ENCODE measurements at places on chromosomes 5 and 9. TPM values are rescaled to one million over a fixed set of nuclear protein-coding genes. Genes with fewer than 3 reads are reported as not detected.

DNA sequence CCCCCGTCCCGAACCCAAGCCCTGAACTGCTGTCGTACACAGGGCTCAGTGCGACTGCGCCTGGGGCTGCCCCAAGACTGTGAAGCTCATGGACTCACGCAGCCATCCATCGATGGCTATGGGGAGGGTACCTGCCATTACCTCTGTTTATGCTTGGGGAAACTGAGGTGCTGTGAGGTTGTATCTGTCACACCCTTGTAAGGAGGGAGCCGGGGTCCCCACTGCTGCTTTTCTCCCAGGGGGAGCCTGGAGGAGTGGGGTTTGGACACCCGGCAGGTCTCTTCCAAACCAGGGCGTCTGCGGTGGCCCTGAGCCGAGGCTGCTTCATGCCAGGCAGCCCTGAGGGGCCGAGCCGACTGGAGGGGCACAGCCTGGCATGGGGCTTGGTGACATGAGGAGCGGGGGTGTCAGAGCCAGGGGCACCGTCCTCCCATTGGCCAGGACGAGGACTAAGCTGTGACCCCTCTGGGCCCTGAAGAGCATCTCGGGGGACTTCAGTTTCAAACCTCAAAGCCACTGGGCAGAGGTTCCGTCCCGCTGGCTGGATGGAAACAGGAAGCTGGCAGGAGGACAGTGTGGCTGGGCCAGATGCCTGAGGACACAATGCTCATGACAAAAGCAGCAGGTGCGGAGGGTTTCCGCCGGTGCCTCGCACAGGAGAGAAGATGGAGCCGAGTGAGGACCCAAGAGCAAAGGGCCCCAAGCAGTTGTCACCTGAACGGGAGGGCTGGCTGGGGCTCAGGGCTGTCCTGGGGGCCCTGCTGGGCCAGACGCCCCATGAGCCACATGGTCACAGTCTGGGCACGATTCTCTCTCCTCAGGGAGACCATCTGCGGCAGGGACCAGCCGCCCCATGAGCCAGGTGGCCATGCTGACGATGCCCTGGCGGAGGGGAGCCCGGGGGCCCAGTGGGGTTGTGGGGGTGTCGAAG lies 54.4 kb upstream of the EXOC3 start:
- DNase-seq = peak; percentile 42

- DNase-seq = no peak
Observed at GRCh38 chr9:126682113-126682810, 68.5 kb downstream of the LMX1B start.

GRCh38 chr5:172861461-172861860 lies 27.4 kb downstream of the ERGIC1 start:
- no peak for DNase-seq

DNA sequence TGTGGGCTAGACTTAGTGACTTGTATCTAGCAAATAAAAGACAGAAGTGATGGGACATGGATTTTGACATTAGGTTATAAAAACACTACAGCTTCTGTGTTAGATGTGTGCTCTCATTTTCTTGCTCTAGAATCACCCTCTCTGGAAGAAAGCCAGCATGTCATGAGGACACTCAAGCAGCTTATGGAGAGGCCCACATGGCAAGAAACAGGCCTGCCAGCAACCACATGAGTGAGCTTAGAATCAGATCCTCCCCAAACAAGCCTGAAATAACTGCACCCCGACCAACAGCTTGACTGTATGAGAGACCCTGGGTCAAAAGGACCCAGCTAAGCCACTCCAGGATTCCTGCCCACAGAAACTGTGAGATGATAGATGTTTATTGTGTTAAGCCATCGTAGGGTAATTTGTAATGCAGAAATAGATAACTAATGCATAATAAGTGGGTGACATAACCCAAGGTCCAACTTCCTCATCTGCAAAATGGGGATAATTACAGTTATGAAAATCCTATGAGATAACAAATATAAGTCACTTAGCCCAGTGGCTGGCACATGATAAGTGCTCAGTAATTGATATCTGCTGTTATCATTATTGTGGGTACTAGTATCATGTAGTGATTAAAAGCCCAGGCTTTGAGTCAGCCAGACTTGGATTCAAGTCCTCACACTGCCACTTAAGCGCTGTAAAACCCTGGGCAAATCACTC lies 86.5 kb downstream of the KLHL3 start:
- no peak for DNase-seq

GRCh38 chr9:37836386-37836785 lies 35.8 kb downstream of the DCAF10 start:
- DNase-seq = no peak

DNA sequence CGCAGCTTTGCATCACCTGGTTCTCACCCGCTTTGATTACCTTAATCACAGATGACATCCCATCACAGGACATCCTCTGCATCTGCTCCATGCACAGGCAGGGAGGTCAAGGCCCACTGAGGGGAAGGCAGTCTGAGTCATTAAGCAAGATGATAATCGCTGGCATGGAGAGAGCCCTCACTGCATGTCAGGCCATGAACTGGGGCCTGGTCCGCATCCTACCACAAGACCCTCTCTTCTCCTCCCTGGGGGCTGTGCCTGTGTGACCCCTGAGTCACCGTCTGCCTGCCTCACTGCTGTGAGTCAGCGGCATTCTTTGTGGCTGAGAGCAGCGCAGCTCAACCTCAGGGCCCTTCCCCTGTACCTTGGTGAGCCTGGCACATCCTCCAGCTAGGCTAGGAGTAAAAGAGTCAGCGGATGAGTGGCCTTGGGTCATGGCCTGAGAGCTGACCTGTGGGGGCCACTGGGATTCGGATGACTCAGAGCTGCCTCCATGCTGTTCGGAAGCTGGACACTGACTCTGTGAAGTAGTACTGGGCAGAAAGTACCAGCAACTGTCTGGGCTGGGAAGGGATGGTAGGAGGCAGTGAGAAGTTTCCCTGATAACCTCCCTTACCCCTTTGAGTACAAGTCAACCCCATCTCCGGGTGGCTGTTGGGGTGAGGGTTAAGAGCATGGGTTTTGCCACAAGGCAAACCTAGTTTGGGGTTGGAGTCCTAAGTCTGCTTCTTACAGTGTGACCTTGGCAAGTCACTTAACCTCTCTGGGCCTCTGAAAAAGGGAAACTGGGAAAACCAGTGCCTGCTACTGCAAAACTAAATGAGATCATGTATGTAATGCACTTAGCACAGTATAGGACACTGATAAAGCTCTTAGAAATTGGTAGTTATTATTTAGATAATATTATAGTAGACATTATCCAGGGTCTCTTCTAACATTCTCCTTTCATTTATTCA lies 14.6 kb upstream of the ARSI start:
- DNase-seq = no peak

DNA sequence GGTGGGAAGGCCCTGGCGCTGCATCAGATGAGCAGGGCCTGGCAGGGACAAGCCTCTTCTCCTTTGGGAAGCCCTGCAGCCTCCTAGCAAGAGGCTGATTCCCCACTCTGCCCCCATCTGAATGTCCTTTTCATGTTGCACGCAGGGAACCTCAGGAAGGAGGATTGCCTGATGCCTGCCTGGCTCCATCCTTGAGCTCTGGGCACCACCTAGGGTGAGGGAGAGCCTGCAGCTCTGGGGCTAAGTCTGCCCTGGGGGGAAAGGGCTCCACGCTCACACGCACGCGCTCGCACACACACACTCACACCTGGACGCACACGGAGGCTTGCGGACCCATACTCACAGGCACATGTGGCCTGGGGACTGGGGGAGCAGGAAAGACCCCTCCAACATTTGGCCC lies 86.6 kb downstream of the LMX1B start:
- peak; percentile 43 for DNase-seq

DNA sequence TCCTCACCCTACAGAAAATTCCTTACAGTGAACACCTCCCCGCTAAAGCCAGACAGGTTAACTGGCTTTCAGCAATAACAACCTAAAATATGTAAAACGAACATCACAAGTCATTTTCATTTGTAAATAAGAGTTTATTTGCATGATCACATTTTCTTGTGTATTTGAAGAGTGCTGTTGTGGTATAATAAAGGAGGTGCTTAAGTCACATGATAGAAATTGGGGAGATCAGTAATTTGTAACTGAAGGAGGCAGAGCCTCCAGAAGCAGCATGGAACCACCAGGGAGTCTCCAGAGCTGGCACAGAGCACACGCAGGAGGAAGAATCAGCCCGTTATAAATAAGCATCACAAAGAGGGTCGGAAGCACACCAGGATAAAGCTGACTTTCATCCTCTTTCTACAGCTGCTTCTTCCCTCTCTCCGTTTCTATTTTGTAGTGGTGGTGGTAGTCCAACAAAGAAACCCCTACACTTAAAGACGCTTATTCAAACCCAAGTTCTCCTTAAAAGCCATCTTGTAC lies 210.6 kb downstream of the MAPKAP1 start:
- DNase-seq = no peak

DNA sequence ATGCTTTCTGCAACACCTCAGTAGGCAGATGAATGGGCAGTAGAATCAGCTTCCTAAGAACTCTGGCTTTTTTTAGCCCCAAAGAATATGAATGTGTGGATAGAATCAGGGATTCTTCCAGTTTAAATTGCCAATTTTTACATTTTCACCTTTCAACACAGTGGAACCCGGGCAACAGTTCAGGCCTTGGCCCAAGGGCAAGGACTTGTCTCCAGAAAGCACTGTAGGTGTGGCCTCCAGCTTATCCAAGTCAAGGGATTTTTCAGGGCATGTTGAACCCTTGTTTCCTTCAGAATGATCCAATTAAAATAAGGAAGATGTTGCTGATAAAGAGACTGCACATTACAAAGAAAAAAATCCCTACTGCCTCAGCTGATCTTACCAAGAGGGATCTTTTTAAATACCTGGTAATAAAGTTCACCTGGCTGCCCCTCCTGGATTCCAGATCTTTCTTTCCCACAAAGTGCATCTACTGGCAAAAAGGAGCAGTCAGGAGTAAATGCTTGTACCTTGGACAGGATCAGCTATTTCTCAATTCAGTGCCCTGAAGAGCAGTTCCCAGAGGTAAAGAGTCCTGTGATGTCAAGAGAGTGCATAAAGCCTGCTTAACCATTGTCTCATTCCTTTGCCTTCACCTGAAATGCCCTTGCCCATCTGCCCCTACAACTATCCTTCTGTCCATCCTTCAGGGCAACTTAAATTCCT lies 80.1 kb upstream of the PLPP6 start:
- DNase-seq = no peak

DNA sequence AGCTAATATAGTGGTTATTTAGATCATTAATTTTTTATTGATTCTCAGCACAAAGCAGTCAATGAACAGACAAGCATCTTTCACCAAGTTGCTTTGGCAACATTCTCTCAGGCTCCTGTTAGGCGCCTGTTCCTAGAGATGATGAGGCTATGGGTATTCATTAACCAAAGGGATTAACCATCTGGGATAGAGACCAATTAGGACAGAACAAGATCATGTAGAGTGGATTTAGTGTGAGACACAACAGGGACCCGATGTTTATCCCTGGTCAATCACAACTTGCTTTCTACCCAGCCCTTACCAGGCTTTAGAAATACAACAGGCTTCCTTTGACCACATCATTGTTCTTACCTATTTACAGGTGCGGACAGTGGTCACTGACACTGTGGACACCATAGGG lies 82.2 kb downstream of the PJA2 start:
- DNase-seq = no peak

DNA sequence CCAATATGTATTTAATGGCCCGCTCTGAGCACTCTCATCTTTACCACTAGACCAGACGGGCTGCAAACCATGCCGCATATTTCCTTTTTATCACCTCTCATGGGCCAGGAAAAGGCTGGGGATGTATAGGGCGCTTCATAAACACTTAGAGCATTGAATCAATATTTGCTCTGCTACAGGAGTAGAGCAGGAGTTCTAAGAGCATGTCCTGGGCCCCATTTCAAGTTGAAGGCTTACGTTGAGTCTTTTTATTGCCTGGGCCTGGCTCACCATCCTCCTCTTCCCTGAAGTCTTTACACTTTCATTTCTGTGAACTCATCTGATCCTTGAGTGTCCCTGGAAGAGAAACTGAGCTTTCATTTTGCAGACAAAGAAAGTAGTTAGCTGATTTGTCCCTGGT lies 112.4 kb downstream of the FSTL4 start:
- no peak for DNase-seq

GRCh38 chr9:130497139-130497538 lies 52.4 kb downstream of the ASS1 start:
- no peak for DNase-seq

- no peak for DNase-seq
Observed at GRCh38 chr9:109683521-109683920, 96.5 kb upstream of the PALM2AKAP2 start.

DNA sequence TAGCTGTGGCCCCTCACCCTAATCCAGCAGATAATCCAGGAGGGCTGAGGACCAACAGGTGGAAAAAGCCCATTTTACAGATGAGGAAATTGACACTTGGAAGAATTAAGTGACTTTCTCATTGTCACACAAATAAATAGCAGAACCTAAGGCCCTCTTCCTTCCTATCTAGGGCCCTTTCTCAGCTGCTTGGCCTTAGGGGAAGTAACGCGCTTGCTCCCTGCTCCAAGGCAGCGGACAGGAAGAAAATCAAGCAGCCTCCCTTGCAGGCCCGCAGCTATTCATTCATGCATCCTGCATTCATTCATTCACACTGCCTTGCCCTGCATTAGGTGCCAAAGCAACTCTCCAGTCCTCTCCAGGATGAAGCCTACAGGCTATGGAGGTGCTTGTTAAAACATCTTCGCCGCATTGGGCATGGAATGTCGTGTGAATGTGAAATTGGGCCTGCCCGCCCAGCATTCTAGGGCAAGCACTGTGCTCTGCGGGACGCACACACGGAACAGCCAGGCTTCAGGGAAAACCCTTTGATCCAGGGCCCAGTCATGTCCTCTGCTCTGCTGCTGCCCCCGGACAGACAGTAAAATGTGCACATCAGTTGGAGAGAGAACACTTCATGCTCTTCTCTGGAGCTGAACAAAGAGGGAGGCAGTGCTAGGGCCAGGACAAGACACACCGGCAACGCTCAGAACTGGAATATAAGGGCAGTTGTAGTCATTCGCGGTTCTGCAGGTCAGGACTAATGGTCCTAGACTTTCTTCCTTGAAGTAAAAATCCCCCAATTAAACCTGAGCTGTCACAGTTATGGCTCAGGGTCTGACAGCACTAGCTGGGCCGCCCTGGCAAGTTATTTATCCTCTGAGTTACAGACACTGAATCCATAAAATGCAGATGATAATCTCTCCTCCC lies 166.0 kb downstream of the COL23A1 start:
- peak; percentile 38 for DNase-seq

- DNase-seq = no peak
Observed at GRCh38 chr9:107059220-107059619, 196.3 kb downstream of the ZNF462 start.

- no peak for DNase-seq
Observed at GRCh38 chr5:26278078-26278477, 760.3 kb downstream of the CDH9 start.

- no peak for DNase-seq
Observed at GRCh38 chr9:34070606-34071324, 22.1 kb upstream of the UBAP2 start.

The IFNA21 gene
- not detected for total RNA-seq

The F2R gene
- total RNA-seq = 22.0 TPM

The SPINK7 gene
- total RNA-seq = not detected

The IL13 gene
- not detected for total RNA-seq

The KCNIP1 gene
- not detected for total RNA-seq

The NPDC1 gene
- total RNA-seq = 99.3 TPM

The SEC24A gene
- 28.8 TPM for total RNA-seq

The PCDHA3 gene
- 0.36 TPM for total RNA-seq

The SMIM33 gene
- total RNA-seq = not detected

The EPB41L4A gene
- 39.3 TPM for total RNA-seq

The MBLAC2 gene
- total RNA-seq = 3.0 TPM

The C9 gene
- 0.30 TPM for total RNA-seq
